ENCODE measurements at places on chromosomes 2 and 18.

GRCh38 chr2:152222975-152223637 is 47.5 kb upstream of the STAM2 start:
- peak; percentile 65 for DNase-seq

DNA sequence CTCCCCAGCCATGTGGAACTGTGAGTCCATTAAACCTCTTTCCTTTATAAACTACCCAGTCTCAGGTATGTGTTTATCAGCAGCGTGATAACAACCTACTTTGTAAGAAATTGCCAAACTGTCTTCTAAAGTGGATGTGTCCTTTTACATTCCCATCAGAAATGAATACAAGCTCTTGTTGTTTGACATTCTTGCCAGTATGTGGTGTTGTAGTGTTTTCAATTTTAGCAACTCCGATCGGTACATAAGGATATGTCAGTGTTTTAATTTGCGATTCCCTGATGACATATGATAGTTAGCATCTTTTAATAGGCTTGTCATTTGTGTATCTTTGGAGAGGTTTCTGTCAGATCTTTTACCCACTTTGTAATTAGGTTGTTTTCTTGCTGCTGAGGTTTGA is 1156.3 kb upstream of the CRIM1 start:
- DNase-seq, result no peak

GRCh38 chr18:41974796-41975201 is 19.8 kb downstream of the PIK3C3 start:
- DNase-seq, result no peak

DNA sequence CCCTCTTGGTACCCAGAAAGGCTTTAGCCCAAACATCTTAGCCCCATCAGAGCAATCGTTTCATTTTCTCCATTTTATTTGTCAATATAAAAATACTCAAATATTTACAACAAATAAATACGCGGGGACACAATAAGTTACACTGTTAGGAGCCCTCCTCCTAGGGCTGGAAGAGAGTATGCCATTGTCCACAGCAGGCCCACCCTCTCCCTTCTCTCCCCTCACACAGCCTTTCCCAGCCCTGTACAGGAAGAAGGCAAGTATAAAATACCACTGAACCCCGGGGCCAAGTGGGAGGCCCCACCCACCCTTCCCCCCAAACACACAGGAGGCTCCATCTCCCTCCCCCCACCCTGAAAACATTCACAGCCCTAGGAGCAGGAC is 1.9 kb upstream of the ANKRD39 start:
- DNase-seq, result no peak

DNA sequence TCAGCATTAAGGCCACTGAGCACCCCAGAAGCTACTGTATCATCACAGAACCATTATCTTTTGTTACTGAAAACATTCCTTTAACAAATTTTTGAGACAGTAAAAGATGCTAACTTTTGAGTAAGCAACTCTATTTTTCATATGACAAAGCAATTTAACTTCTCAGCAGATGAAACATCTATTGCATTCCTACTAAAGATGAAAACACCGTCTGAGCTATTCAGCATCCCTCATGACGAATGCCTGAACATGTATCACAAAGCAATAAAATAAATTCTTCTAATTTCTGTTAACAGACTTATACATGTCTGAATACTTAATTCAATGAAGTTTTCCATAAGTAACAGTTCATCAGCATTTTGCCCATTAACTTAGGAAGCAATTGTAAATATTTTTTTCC is 23.9 kb downstream of the CHN1 start:
- no peak for DNase-seq

- no peak for DNase-seq
These were observed 232.0 kb upstream of the NRXN1 start for GRCh38 chr2:51263951-51264350.

GRCh38 chr2:129293326-129293725 is 686.1 kb upstream of the RAB6C start:
- DNase-seq, result no peak

GRCh38 chr2:98548920-98549818 is 59.1 kb downstream of the COA5 start:
- no peak for DNase-seq

- DNase-seq, result no peak
These were observed 30.7 kb upstream of the FOXI3 start for GRCh38 chr2:88483200-88483599.

GRCh38 chr18:44946529-44947113 is 265.9 kb downstream of the SETBP1 start:
- no peak for DNase-seq

DNA sequence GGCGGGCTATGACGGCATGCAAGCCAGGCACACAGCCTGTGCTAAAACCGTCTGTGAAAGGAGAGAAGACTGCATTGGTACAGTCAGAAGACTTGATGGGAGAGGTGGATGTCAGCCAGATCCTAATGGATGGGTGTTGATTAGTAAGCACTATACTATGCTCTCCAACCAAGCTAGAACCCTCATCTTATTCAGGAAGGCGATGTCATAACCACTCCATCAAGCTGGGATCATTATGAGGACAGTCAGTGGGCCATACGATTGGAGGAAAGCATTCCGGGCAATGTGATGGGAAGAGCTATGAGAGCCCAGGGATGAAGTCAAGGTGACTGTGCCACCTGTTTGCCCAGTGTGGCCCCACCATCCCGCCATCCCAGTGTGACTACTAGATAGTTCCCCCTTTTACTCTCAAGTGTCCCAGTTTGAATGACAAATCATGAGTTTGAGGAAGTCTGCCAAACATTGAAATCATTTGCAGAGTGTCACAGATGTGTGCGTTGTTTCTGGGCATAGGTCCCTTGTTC is 66.4 kb downstream of the MRPS9 start:
- no peak for DNase-seq

DNA sequence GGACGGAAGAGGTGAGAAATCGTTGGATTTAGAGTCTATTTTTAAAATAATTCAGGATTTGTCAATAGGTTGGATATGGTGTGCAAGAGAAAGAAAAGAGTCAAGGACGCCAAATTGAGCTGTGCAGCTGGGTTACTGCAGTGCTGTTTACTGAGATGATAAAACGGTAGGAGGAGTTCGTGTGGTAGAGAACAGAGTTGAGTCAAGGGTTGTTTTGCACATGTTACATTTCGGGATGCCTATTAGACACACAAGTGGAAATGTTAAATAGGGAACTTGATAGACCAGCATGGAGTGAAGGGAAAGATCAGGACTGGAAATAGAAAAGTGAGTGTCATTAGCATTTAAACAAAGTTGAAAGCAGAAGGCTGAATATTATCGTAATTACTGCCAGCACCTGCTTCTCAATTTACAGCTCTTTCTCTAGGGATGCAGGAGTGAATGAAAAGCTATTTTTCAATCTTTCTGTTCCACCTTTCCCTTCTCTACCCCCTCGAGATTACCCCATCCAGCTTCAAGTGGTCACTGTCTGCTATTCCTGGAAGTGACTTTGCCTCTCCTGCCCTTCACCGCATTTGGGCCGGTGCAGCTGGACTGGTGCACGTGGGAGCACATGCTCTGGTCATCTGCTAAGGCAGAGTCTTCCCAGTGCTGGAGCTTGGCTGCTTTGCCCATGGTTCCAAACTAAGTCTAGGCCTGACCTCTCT is 30.3 kb downstream of the GPR75 start:
- DNase-seq, result peak; percentile 44

DNA sequence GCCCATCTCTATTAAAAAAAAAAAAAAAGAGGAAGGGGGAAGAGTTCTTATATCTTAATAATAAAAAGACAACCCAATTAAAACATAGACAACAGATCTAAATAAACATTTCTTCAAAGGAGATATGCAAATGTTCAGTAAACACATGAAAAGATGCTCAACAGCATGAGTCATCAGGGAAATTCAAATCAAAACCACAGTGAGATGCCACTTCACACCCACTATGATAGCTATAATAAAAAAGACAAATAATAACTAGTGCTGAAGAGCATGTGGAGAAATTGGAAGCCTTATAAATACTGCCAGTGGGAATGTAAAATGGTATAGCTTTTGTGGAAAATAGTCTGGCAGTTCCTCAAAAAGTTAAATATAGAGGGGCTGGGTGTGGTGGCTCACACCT is 61.5 kb upstream of the CYP20A1 start:
- no peak for DNase-seq

- DNase-seq, result no peak
These were observed 679.2 kb downstream of the CNTNAP5 start for GRCh38 chr2:124704071-124704925.

GRCh38 chr2:197641666-197642065 is 33.7 kb downstream of the RFTN2 start:
- DNase-seq, result no peak

DNA sequence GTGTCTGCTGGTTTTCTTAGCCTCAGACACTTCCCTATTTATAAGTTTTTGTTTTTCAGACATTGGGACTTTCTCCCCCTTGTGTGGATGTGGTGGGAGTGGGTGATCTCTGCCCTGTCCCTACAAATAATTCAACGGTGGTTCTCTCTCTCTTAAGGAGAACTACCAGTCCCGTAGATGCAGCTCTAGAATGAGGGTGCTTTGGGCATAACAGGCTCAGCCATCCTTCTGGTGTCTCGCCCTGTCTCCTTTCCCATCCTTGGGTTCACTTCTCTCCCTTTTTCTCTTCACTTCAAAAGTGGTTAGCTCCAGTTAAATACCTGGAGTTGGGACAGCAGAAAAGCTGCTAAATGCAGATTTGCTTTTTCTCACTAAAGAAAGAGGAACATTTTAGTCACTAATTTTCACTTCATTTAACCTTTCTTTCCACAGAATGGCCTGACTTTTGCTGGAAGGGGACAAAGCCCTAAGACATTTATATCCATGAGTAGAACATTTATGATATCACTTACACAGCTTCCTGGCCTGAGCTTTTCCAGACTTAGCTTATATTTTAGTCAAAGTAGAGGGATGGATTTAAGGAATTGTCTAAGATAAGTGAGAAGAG is 121.2 kb upstream of the CXCR4 start:
- no peak for DNase-seq

DNA sequence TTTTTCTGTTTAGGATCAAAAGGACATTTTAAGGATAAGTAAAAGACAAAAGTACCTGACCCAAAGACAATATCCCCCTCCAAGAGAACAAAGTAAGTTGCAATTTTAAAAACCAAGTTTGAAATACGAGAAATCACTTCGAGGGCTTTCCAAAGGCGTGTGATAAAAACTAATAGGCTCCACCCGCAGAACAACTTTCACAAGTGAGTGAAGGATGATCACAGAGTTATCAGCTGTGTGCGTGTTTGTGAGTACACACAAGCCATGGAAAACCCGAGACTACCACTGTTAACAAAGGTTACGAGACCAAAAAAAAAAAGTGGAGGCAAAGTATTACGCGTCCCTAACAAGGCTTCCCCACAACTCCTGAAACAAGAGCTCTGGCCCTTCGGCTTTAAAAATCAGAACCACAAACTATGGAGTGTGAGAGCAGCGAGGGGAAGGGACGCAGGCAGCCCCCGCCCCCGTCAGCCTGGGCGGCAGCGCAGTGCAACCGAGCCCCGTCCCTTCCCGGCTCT is 719 bp downstream of the SMAD2 start:
- no peak for DNase-seq

- no peak for DNase-seq
These were observed 371 bp upstream of the LCLAT1 start for GRCh38 chr2:30446602-30447148.

- no peak for DNase-seq
These were observed 175.1 kb downstream of the ANKRD30B start for GRCh38 chr18:14922965-14923565.

DNA sequence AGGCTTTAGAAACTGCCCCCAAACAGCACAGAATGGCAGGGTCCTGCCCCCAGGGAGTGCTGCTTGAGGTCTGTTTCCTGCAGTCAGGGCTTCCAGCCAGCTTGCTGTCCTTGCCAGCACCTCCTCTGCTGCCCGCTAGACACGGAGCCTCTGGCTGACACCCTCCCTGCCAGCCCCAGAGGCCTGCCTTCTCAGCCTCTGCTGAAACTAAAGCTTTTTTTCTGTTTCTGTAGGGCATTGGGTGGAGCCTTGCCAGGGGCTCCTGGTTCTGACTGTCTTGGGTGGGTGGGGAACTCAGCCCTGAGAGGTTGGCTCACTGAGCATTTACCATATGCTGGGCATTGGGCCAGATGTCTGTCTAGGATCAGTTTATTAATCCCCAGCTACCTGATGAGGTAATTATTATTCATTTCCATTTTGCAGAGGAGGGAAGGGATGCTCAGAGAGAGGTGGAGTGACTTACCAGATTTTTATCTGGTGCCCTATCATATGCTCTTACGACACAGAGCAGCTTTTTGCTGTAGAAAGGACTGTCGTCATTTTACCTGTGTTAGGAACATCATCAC is 35.4 kb downstream of the INPP4A start:
- DNase-seq, result peak; percentile 81
